ENCODE measurements at places on chromosomes 3 and 15.

DNA sequence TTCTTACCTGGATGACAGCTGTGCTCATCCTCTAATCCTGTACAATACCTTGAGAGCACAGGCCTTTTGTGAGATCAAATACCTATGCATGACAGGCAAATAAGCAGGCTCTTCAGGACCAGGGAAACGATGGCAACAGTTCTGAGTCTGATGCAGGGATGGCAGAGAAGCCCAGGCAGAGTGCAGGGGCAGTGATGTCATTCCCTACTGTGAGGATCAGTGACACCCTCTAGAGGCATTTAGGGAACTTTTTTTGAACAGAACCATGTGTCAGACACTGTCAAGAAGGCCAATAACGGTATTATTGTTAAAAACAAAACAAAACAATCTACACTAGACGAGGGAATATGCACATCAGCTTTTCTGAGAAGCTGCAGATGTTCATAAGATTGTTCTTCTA lies 314.8 kb upstream of the CTDSPL start:
- no peak for DNase-seq

DNA sequence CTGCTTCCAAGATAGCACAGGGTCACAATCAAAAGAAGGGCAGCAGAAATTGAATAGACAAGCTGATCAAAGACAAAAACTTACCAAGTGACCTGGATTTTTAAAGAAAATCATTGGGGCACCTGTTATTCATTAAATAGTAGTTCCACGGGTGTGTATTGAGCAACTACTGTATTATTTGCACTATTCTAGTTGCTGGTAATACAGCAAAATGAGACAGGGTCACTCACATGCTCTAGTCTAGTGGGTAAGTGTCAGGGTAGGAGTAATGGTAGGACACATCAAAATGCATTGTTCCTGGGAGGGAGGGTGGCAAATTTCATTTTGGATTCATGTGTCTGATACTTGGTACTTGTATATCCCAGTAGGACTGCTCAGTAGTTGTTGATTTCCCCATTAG lies 127.9 kb downstream of the SQOR start:
- DNase-seq, result no peak

DNA sequence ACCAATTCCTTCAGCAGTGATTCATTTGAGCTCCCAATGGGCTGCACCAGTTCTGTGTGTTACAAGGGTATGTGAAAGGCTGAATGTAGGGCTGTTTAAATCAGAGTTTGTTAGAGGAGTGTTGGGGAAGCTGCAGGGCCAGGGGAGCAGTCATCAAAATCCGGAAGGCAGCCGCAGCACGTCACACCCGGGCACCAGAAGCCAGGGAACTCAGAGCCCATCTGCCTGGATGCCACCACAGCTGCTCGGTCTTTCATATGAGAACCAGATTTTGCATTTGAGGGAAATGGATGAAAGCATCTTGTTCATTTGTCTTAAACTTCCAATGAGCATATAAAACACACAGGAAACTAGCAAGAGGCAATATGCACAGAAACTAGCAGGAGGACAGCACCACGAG lies 24.2 kb upstream of the NEO1 start:
- DNase-seq, result no peak

- DNase-seq, result no peak
Measured at GRCh38 chr3:197224034-197224444, 74.4 kb downstream of the DLG1 start.

- no peak for DNase-seq
Measured at GRCh38 chr3:183579967-183580900, 24.7 kb upstream of the KLHL6 start.

DNA sequence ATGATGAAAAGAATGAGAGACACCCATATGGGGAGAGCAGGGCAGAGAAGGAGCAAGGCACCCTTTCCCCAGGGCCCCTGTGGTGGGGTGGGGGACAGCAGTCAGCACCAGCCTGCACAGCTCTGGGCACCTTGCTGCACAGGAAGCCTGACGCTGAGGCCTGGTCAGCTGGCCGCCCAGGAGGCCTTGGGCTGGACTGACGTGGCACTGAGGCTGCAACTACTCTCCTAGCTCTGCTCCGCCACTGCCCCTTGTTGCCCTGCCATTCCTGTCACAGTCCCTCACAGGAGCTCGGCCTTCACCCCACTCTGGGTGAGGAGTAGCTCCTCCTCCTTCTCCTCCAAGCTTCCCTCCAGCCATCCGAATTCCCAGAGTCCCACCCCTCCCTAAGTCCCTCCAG lies 99.7 kb downstream of the CPN2 start:
- no peak for DNase-seq

GRCh38 chr3:114760679-114761078 lies 386.4 kb downstream of the ZBTB20 start:
- no peak for DNase-seq

GRCh38 chr3:110420158-110420641 lies 651.4 kb upstream of the NECTIN3 start:
- DNase-seq, result no peak

DNA sequence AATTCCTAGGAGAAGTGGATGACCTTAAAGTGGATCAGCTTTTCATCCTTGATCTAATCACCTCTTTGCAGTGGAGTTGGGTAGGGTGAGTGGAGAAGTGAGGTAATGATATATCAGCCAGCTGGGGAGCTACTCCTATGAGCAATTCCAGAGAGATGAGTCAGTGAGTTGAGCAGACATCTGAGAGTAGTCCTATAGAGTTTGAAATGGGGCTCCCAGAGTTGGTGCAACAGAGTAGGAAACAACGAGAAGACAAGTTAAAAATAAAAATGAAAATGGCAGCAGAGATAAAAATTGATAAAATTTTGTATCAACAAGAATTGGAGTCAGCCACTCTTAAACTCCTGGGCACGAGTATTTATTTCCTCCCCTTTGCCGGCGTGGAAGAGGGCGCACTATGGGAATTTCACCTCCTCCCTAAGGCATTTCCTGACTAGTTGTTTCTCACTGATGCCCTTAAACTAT lies 150.8 kb upstream of the DPH6 start:
- DNase-seq, result no peak

DNA sequence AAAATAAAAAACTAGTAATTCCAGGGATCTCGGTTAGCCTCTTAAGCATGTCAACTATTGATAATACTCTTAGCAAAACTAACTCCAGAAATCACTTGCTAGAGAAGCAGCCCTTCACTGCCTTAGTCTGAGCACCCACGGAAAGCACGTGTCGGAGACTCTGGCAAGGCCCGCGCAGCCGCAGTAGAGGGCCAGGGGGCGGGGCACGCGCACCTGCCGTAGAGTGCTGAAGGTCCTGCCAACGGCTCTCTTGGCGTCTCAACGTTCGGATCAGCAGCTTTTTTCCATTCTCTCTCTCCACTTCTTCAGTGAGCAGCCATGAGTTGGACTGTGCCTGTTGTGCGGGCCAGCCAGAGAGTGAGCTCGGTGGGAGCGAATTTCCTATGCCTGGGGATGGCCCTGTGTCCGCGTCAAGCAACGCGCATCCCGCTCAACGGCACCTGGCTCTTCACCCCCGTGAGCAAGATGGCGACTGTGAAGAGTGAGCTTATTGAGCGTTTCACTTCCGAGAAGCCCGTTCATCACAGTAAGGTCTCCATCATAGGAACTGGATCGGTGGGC lies at the start of gene LDHAL6B:
LDHAL6B (plus strand) TSS at position 221 of the 561 bp plus-strand sequence; CDS start at position 319, 98 bp downstream.
- no peak for DNase-seq

- no peak for DNase-seq
Measured at GRCh38 chr3:61136191-61136590, 115.1 kb downstream of the FHIT start.

DNA sequence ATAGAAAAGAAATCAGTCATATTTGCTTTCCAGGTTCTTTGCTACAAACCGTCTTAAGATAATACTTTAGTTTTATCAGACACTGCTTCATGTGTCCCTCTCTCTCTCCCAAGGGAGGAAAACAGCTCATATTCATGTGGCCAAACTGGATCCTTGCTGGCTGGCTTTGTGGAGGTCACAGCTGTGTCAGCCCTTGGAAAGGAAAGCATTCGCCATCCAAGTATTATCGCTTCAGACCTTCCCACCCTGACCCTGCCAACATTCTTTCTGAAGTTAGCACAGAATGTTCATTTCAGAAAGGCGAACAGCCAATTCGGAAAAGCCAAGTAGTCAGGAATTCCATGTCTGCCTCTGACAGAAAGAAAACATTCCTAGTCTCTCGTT lies 213.6 kb downstream of the FEZF2 start:
- DNase-seq, result no peak

- DNase-seq, result no peak
Measured at GRCh38 chr15:23773093-23773492, 86.0 kb upstream of the NDN start.

GRCh38 chr3:12273045-12273695 lies 15.7 kb upstream of the PPARG start:
- DNase-seq, result no peak

DNA sequence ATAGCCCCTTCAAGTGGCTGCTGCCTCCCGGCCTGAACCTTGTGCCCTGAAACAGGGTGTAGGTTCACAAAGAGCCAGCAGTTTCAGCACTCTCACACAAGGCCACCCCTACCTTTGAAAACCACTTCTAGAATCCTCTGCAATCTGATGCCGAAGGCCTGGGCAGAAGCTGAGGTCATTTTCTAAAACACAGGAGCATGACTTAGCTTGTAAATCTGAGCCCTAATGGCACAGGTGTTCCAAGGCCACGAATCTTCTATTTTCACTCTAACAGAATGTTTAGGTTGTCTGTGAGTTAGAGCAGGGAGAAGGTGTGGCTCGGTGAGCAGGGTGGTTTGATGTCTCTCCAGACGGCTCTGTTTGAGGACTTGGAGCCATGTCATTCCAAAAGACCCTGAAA lies 62.3 kb downstream of the SYNM start:
- no peak for DNase-seq

DNA sequence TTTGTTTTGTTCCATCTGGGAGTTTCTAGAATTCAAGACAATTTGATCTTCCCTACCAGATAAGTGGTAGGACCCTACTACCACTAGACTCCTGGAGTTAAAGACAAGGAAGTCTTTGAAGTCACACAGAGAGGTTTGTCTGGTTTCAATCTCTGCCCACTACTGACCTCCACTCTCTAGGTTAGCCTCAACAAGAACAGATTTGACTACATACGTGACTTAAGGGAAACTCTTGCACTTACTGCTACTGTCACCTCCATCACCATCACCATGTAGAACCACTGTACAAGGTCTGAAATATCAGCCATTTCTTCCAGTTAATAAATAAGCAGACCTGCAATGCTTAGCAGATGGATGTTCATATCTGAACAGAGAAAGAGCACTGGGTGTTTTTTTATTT lies 148.3 kb upstream of the ARHGEF26 start:
- no peak for DNase-seq

- no peak for DNase-seq
Measured at GRCh38 chr15:98905963-98906711, 101.5 kb downstream of the PGPEP1L start.

DNA sequence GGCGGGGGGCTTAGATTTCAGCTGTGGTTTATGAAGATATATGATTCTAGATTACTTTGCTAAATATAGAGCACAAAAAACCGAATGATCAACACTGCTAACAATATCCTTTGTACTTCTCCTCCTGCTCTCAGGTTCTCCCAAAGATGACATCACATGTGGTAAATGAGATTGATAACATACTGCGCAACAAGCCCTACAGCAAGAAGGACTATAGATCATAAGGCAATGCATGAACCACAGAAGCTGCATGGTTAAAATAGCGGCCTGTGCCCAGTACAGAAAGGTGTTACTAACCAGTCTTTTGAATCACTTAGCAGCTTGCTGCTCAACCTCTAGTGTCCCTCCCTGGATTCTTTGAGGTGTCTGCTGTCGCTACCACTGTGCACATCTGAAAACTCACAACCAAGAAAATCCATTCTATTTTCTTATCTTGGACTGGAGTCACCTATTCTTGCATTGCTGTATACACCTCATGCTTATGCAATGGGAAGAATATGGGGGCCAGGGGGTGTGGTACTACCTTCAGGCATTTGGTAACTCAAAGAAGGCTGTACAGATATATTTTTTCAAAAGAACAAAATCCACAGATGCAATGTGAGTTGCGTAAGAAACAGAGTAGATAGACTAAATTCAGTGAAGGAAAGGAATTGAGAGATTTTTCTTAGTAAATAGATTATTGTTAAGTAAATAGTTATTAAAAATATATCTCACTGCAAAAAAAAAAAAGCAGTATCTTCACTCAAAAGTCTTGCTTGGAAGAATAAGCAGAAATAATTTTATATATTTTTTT lies 18.2 kb downstream of the SSR3 start:
- DNase-seq, result no peak

- DNase-seq, result no peak
Measured at GRCh38 chr3:148077318-148077923, 620.3 kb upstream of the AGTR1 start.

GRCh38 chr15:58543664-58544335 lies 112.0 kb downstream of the LIPC start:
- DNase-seq, result no peak

GRCh38 chr3:32743934-32744333 lies 58.9 kb downstream of the CNOT10 start:
- no peak for DNase-seq

GRCh38 chr3:104069114-104069513 lies 1297.6 kb upstream of the ALCAM start:
- DNase-seq, result no peak

DNA sequence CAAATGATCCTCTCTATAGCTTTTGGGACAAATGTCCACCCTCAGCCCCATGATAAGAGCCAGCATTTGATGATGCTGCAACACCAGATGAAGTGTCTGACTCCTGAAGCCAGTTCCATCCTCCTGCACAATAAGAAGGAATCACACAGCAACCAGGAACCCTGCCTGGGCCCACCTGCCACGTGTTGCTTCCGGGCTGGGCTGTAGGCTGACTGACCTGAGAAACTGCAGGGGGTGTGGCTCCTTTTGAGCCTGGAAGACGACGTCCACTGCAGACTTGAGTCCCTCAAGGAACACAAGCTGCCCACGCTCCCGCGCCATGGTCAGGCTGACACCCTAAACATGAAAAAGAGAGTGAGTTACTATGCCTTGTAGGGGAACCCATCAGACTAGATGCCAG lies 9.4 kb downstream of the ELP6 start:
- no peak for DNase-seq

DNA sequence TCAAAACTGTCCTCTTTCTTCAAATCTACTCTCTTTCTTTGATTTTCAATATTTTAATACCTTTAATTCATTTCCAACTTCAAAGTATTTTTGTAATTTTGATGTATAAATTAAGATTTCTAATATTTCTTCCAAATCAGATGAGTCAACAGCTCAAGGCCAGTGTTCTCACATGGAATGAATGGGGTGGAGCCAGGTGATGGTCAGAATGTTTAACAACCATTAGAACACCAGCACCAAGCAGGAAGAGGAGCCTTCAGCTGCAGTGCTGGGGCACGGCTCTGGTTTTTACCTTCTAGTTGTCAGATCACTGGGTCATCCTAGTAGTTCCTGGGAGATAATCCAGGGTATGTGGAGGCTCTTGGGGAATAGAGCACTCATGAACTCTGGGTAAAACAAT lies 494.5 kb upstream of the PDZRN3 start:
- no peak for DNase-seq

- DNase-seq, result no peak
Measured at GRCh38 chr3:195956577-195956976, 48.2 kb upstream of the TNK2 start.

GRCh38 chr15:62932436-62932835 lies 110.1 kb upstream of the TPM1 start:
- DNase-seq, result no peak
